ENCODE measurements at places on chromosomes 12 and 14.

DNA sequence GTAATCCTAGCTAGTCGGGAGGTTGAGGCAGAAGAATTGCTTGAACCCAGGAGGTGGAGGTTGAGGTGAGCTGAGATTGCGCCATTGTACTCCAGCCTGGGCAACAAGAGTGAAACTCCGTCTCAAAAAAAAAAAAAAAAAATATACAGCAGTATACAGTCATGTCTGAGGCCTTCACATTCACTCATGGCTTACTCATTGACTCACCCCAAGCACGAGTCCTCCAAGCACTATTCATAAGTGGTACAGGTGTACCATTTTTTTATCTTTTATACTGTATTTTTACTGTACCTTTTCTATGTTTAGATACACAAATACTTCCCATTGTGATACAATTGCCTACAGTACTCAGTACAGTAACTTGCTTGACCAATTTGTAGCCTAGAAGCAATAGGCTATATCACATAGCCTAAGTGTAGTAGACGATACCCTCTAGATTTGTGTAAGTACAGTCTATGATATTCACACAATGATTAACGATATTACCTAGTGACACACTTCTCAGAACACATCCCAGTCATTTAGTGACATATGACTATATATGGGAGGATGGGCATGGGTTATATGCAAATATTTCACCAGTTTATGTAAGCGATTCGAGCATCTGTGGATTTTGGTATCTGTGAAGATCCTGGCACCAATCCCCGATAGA is 12.2 kb downstream of the LLPH start:
- DNase-seq: no peak

- DNase-seq: peak; percentile 68
Observed at GRCh38 chr12:96445691-96446583, 43.4 kb upstream of the CFAP54 start.

- no peak for DNase-seq
Observed at GRCh38 chr14:61673305-61673704, 22.0 kb upstream of the HIF1A start.

DNA sequence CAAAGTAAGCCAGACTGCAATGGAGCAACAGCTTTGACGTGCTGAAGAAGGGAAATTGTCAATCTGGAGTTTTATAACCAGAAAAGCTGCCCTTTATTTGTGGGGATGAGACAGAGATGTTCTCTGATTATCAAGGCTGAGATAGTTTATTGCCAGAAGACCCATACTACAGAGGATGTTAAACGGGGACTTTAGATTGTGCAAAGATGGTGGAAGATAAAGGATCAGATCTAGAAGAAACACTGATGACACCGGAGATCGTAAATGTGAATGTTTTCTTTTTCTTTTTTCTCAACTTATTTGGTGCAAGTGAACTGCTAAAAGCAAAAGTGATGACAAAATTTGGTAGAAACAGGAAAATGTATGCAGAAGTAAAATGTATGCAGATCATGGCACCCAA is 178.3 kb upstream of the PLEKHG7 start:
- DNase-seq: no peak

GRCh38 chr14:74213907-74214803 is 25.1 kb upstream of the VSX2 start:
- DNase-seq: no peak

DNA sequence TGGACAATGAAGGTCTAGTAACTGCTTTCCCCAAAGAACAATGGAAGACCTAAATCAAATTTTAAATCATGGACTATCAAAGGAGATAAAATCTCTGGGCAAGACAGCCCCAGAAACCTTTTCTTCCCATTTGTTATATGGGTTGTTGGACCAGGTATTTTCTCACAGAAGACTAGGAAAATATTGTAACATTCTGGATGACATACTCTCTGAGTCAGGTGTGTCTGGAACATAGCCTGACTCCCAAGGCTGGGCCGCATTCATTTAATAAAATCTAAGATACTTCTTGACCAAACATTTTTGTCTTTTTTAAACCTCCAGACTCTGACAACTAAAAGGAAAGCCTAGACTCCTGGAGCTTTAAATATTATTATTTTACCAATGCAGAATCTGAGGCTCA is 87.9 kb downstream of the ATP23 start:
- no peak for DNase-seq

DNA sequence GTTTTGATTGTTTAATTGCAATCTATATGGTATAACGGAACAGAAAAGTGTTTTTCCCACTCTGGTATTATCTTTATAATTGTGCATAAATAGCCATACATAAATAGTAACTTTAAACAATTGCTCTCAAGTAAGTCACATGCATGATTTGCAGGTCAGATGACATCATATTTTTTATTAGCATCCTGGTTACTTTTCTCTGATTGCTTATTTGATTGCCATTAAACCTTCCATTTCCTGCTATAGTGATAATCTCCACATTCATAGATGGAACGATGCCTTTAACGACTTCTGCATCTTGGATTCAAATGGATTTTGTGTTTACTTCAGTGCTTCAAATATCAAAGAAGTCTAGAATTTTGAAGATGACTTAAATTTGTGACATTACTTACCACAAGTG is 3.5 kb upstream of the KLRK1 start:
- no peak for DNase-seq

GRCh38 chr14:70027785-70028428 is 148.7 kb downstream of the SMOC1 start:
- no peak for DNase-seq

DNA sequence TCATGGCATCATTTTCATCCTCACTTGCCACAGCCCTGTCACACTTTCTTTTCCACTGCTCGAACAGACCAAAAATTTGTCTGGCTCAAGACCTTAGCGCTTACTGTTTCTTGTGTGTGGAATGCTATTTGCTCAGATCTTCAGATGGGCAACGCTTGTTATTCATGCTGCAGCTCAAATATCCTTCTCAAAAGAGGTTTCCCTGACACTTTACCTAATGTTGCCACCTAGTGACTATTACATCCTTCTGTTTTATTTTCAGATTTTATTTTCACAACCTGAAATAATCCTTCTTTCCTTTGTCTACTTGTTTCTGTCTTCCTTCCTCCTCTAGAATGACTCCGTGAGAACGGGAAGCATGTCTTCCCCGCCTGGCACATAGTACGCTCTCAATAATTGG is 5.6 kb downstream of the FBXO33 start:
- no peak for DNase-seq

DNA sequence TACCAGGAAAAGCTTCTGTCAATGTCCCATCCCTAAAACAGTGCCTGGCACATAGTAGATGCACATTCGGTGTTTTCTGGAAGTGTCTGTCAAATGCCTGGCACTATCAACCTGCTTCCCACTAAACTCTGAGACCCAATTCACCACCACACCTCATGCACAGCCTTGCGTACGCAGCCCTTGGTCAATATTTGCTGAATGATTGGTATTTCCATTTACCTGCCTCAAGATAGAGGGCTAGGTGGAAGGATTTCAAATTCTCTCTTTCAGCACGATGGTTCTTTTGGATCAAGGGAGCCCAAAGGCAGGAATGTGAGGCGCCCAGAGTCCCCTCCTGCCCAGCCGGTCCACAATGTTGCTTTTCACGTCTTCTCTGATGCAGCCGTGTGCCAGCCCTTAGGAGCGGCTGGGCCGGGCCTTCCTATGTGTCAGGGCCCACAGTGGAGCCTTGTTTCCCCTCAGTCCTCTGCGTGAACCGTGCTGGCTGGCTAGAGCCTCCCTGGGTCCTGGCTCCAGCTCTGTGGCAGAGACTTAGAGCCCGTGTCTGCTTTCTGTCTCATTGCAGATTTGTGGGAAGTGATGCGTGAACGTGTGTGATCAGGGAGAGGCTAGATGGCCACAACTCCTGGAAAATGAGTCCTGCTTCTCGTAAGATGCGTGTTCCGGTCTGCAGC is 99.9 kb upstream of the RFLNA start:
- DNase-seq: no peak

- no peak for DNase-seq
Observed at GRCh38 chr14:65403231-65403630, 9.3 kb upstream of the FUT8 start.

- no peak for DNase-seq
Observed at GRCh38 chr12:90630006-90630405, 325.0 kb downstream of the CCER1 start.

DNA sequence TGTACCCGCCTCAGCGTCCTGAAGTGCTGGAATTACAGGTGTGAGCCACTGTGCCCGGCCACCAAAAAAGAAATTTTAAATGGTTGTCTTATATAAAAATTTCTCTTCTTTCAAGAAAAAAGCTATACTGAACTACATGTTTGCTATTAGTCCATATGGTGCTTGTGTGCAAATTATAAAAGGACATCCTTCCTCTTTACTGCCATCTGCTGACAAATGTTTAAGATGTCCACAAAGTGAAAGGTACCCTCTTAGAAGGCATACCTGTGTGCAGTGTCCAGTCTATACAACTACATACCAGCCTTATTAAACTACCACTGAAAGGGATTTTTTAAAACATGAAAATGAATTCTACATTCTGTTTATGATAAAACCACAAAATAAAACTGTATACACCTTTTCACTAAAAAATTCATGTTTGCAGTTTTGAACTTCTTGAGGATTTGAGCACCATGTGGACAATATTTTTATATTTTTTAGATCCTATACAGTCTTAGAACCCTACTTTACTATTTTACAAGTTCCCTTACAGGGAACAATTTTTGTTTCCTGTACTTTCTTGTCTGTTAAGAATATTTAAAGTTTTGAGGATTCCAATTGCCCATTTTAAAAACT is 32.8 kb upstream of the TOMM20L start:
- DNase-seq: no peak

GRCh38 chr12:9327320-9327719 is 119.1 kb upstream of the PZP start:
- no peak for DNase-seq

GRCh38 chr12:87511371-87511770 is 517.8 kb downstream of the C12orf50 start:
- DNase-seq: no peak

- DNase-seq: no peak
Observed at GRCh38 chr14:95363468-95363954, 43.8 kb upstream of the CLMN start.

DNA sequence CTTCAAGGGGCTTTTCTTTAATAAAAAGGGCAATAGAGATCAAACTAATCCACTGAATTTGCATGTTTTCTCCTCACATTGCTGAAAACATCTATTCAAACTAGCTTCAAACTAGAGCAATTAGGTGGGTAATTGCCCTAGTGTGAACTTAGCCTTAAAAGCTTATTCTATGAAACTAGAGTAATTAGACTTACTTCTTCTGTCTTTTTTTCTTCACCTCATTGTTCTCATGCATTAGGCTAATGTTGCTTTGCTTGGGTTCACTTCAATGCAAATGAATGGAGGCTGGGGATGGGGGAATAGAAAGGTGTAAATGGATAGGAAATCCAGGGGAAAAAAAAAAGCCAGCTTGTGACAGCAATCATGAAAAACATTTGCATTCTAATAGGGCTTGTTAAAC is 414.8 kb upstream of the LMO3 start:
- no peak for DNase-seq

GRCh38 chr14:60163693-60164092 is 1.5 kb downstream of the DHRS7 start:
- DNase-seq: no peak

- no peak for DNase-seq
Observed at GRCh38 chr12:14880890-14881453, 4.7 kb downstream of the MGP start.

DNA sequence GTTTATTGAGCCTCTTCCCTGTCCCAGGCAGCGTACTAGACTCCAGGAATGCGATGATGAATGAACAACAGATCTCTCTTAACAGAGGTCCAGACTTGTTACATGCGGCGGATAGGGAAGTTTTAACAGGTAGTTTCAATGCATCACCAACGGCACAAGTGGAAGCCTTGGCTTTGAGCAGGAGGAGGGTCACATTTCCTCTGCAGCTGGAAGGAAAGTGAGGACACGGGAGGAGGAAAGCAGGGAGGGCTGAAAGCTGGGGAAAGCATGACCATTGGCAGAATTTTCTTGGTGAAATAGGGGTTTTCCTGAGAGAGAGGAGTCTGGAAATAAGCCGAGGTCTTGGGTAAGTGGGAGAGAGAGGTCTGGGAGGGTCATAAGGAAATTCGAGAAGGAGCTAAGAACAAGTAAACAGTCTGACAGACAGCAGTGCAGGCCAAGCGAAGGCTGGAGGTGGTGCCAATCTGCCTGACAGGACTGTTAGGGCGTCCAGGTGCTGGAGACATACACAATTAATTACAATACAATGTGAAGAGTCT is 15.4 kb downstream of the BHLHE41 start:
- DNase-seq: no peak

DNA sequence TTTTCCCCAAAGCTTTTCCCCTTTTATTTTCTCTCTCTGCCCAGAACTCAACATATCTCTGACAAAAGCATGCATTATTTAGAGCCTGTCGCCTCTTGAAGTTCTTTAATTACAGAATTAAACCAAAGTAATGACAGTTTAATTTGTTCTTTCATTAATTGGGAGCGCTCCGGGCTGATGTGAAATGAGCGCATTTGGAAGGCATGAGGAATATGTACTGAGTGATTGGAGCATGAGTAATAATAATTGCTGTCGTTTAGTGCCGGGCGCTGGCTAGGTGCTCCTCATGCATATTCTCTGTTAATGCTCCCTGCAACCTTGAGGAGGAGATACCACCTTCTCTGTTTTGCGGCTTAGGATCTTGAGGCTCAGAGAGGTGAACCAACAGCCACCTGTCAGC is 120.5 kb downstream of the SLC25A47 start:
- no peak for DNase-seq

GRCh38 chr14:58972233-58973017 is 216.0 kb upstream of the DAAM1 start:
- DNase-seq: no peak

DNA sequence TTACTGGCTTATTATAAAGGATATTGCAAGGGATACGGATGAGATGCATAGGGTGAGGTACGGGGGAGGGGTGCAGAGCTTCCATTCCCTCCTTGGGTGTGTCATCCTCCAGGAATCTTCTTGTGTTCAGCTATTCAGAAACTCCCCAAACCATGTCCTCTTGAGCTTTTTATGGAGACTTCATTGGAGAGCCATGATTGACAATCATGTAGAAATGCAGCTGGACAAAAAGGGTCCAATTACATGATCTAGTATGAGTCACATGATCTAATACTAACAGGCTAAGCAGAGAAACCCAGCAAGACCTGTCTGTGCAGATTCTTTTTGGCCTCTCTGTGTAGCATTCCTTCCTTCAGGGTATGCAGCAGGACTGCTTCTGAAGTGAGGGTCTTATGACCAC is 23.9 kb upstream of the FLVCR2 start:
- DNase-seq: peak; percentile 2

- no peak for DNase-seq
Observed at GRCh38 chr14:65170318-65170717, 68.0 kb upstream of the MAX start.

GRCh38 chr12:90858252-90858651 is 96.7 kb downstream of the CCER1 start:
- DNase-seq: no peak

GRCh38 chr14:69819607-69820006 is 22.6 kb upstream of the SLC10A1 start:
- DNase-seq: no peak

DNA sequence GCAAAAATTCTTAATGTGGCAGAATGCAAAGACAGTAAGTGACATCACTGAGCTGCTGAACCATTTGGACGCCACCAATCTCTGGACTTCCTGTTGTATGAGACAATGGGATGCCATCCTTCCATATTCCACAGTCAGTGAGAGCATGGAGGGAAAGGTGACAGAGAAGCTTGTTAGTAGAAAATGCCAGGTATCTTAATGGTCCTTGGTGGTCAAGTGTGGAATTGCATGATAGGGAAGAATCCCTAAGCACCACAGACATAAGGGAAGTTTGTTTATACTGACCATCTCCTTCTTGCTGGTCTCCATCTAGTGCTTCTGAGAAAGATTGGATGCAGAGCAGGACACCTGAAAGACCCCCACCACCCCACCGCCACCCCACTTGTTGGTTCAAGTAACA is 1410.0 kb upstream of the TMEM132C start:
- DNase-seq: no peak

All from T1000 (cell line).